ENCODE measurements at places on chromosomes 1 and 21.

GRCh38 chr1:78005448-78005722, 646 bp downstream of the DNAJB4 start:
- no peak for DNase-seq

DNA sequence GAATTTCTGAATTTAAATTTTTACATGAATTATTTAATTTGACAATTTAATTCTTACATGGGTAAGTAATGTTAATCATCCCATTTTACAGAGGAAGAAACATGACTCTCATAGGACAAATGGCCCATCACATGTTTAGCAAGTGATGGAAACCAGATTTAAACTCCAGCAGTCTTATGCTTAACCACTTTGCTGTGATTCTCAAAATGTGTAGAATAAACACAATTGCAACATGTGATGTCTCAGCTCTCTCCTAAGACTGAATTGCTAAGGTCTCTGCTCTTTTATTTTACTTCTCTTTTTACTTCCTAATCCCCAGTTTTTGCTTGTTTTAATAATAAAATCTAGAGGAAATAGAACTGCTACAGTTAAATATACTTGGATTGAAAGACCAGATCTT, 42.8 kb downstream of the HS2ST1 start:
- DNase-seq: peak; percentile 19

GRCh38 chr1:22530715-22531114, 32.6 kb upstream of the EPHA8 start:
- DNase-seq: no peak

- DNase-seq: no peak
These were observed 19.4 kb downstream of the AGRN start for GRCh38 chr1:1039145-1039910.

GRCh38 chr21:24096651-24097050, 1510.6 kb downstream of the MRPL39 start:
- no peak for DNase-seq

GRCh38 chr1:24501371-24502064, 1.1 kb upstream of the RCAN3 start:
- DNase-seq: peak; percentile 14

- peak; percentile 44 for DNase-seq
These were observed 9.2 kb downstream of the RAB29 start for GRCh38 chr1:205766038-205766437.

GRCh38 chr1:24103879-24104278, 8.1 kb downstream of the MYOM3 start:
- no peak for DNase-seq

All from amniotic epithelial cell (primary cell).